Stimulated activated CD8-positive, alpha-beta memory T cell treated with anti-CD3 and anti-CD28 coated beads, Interleukin-7, amount 100 ng/mL, for 1 hour (primary cell): ENCODE measurements at places on chromosomes 12 and 14.

DNA sequence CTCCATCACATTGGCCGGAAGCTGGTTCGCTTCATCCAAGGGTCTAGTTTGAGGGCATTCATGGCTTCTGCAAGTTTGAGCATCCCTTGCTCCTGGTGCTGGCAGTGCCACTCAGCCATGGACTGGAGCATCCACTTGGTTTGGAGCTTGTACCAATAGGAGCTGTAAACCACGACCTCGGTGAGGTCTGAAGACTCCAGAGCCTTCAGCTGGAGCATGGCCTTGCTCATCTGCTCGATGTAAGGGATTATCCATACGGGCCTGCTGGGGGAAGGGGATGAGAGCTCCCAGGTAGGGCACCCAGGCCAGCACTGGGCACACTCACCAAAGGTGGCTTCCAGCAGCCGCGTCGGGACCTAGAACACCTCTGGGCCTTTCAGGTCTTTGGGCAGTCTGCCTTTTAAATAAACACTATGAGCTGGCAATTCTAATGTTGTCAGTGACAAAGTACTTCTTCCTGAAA lies 13.5 kb downstream of the FOS start:
- no peak for DNase-seq

GRCh38 chr12:6039894-6040601 lies 84.4 kb downstream of the VWF start:
- peak; percentile 13 for DNase-seq

DNA sequence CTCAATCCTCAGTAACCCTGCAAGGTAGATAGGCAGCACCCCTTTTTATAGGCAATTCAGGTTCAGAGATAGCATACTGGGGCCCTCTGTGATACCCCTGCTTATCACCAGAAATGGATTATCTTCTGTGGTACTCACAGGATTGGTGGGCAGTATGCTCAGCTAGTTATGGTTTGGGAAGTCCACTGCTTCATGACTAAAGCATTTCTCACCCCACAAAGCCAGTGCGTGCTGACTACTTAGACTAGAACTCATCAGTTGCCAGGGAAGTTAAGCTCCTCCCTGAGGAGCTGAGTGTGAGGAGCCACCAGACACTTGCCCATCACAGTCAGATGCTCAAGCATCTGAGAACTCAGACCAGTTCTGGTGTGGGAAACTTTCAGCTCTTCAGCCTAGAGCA lies 76.3 kb downstream of the SCAF11 start:
- DNase-seq: no peak

GRCh38 chr12:115934046-115934445 lies 343.4 kb downstream of the MED13L start:
- no peak for DNase-seq

DNA sequence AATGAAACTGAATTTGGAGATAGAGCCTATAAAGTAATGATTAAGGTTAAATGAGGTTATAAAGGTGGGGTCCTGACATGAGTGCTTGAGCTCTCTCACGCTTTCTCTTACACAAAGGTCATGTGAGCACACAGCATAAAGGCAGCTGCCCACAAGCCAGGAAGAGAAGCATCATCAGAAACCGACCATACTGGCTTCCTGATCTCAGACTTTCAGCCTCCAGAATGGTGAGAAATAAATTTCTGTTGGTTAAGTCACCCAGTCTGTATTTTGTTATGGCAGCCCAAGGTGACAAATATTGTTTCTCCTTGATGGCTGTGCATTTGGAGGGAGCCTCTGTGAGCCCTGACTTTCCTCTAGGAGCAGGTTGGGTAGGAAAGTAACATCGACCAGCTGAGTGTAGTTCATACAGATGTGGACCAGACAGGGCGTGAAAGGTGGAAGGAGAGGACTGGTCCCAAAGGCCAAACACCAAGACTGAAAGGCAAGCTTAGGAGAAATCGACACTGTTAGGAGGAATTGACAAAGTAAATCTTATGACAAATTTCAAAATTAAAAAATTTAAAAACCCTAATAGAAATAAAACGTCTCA lies 97.6 kb upstream of the SLC38A2 start:
- DNase-seq: peak; percentile 12

DNA sequence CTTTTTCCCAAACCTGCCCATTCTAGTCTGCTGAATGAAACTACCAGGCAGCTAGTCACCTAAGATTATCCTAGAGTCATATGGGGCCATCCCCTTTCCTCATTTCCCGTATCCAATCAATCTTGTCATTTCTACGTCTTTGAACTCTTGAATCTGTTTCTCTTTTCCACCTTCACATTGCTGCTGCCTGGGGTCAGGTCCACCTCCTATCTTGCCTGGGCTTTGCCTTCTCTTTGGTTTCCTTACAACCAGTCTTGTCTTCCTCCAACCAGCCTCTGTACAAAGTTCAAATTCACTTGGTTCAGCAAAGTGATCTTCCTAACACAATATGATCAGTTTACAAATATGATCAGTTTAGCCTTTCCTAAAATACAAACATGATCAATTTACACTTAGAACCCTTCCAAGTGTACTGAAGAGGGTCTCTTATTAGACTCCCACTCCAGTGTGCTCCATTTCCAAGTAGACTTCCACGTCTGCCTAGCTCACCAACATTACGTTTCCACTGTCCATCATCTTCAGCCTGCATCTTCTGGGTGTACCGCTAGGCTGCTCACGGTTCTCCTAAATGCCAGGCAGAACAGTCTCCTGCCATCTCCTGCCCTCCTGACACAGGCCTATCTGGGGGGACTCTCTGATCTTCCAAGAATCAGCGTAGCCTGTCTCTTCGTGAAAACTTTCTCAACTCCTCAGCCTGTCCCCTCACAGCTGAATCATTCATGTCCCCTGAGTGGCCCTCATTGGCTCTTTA lies 4.1 kb upstream of the ACVR1B start:
- DNase-seq: no peak

DNA sequence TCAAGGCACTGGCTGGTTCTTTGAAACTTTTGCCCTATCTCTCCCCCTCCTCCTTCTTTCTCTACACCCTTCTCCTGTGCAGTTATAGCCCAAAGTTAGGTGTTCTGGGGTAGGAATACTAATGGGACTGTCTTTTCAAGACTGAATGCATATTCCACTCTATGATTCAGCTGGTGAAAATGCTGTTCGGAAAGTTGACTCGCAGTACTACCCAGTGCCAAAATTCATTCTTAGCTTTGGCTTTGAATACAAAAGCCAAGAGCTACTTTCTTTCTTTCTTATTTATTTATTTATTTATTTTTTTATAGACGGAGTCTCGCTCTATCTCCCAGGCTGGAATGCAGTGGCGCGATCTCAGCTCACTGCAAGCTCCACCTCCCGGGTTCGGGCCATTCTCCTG lies 249.2 kb downstream of the ETNK1 start:
- DNase-seq: no peak

- no peak for DNase-seq
Measured at GRCh38 chr12:80268924-80269749, 169.8 kb downstream of the OTOGL start.

- no peak for DNase-seq
Measured at GRCh38 chr12:14880890-14881453, 4.7 kb downstream of the MGP start.

- DNase-seq: no peak
Measured at GRCh38 chr12:18837505-18837904, 99.6 kb downstream of the CAPZA3 start.

- DNase-seq: no peak
Measured at GRCh38 chr12:40171501-40171900, 53.3 kb upstream of the LRRK2 start.

DNA sequence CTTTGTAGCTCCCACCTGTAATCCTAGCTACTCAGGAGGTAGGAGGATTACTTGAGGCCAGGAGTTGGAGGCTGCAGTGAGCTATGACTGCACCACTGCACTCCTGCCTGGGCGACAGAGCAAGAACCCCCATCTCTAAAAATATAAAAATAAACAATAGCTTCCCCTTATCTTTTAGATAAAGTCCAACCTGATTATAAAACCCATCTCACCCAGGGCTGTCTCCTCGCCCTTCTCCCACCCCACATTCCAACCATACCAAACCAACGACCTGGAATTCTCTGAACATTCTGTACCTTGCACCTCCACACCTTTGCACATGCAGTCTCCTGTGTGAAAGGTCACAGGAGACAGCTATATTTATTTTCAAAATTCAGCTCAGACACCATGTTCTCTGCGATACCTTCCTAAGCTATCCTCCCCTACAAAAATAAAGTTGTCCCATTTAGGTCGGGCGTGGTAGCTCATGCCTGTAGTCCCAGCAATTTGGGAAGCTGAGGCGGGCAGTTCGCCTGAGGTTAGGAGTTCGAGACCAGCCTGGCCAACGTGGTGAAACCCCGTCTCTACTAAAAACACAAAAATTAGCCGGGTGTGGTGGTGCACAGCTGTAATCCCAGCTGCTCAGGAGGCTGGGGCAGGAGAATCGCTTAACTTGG lies 7.7 kb downstream of the SLC7A7 start:
- DNase-seq: no peak

DNA sequence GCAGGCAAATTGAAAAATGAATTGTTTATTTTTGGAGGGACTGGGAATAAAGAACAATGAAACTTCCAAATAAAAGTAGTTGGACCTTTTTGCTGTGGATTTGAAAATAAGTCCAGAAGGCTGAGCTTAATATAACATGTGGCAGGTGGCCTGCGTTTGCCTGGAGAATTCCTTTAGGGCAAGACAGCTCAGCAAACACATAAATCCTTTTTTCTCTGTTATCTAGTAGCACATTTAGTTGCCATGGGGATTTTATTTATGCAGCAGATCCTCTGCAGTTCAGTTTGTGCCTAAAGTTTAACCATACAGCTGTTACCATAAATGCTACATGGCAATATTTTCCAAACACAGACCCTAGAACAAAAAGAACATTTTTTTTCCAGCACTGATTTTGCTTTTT lies 180.0 kb downstream of the NPAS3 start:
- no peak for DNase-seq

DNA sequence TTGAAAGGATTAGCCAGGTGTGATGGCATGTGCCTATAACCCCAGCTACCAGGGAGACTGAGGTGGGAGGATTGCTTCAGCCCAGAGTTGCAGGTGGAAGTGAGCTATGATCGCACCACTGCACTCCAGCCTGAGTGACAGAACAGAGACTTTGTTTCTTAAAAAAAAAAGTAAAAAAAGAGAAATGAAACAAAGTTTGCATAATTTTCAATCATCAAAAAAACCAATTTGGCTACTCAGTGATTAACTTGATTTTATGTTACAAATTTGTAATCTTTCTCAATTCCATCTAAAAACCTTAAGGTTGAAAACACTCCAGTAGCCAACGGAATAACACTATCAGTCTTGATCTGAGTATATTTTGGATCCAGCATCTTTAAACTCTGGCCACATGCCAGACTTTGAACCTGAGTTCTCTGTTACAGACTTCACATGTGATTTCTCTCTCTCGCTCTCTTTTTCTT lies 12.6 kb upstream of the DENND5B start:
- DNase-seq: no peak

DNA sequence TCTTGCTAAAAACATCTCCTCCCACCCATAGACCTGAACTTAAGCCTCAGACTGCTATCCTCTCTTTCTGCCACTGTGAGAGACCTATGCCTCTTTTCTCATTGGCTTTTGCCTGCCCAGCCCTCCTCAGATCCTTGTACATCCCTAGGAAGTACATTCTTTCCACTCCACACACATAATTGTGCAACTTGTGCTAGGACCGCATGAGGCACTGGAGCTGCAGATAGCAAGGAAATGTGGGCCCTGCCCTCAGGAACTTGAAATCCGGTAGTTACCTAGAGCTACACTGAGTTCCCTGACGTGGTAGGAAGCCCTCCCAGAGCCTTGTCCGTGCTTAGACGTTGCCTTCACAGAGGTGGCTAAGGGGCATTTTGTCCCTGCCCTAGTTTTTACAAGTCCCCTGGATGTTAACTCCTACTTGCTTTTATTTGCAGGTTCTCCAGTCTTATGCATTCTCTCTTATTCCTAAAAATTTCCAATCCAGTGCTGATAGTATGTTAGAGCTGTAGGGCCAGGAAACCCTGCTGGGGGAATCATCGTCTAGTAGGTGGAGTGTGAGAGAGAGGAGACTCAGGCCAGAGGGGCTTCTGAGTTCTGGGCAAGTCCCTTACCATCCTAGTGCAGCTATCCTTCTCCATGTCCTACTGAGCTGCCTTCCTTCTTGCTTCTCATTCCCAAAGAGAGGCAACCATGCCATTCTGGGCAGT lies 41.3 kb downstream of the NTF3 start:
- DNase-seq: no peak

- no peak for DNase-seq
Measured at GRCh38 chr12:117140397-117141096, 41.3 kb upstream of the TESC start.

DNA sequence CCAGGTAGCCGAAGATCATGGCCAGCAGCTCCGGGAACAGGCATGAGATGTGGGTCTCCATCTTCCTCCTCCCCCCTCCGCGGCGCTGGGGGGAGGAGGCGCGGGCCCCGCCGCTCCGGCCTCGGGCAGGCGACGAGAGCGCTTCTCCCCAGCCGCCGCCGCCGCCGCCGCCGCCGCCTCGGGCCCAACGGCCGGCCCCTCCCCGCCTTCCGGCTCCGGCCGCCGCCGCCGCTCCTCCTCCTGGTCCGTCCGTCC lies 448 bp downstream of the FBXL14 start:
- DNase-seq: no peak

DNA sequence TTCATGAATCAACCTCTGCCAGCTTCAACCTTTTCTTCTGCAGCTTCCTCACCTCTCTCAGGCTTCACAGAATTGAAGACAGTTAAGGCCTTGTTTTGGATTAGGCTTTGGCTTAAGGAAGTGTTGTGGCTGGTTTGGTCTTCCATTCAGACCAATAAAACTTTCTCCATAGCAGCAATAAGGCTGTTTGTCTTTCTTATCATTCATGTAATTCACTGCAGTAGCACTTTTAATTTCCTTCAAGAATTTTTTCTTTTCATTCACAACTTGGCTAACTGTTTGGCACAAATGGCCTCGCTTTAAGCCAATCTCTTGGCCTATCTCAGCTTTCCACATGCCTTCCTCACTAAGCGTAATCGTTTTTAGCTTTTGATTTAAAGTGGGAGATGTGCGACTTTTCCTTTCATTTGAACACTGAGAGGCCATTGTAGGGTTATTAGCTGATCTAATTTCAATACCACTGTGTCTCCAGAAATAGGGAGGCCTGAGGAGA lies 229.5 kb downstream of the IPO8 start:
- DNase-seq: no peak
